ENCODE measurements at places on chromosomes 6 and 20. TPM values are rescaled to one million over a fixed set of nuclear protein-coding genes. Genes with fewer than 3 reads are reported as not detected.

C6orf163 gene
- total RNA-seq, result 0.86 TPM

NEURL2 gene
- 1.6 TPM for total RNA-seq

PDYN gene
- total RNA-seq, result not detected

COL9A3 gene
- total RNA-seq, result not detected

DNA sequence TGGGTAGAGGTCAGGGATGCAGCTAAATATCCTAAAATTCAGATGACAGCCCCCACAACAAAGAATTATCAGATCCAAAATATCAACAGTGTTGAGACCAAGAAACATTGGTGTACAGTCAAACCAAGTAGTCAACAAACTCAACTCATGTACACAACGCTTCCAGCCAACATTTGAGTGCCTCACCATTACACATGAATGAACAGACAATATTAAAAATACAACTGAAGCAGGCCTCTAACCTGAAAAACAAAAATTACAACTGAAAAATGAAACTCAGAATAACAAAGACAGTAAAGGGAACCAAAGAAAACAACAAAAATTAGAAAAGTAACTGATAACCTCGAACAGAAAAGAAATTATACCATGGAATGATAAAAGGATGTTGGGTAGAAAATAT, 46.2 kb downstream of the HACE1 start:
- H3K27ac ChIP-seq, result no peak overlapping the region
- H3K27me3 ChIP-seq, result no peaks in the 10 kb centered on the region
- H3K4me1 ChIP-seq, result peaks cover 2% of the 10 kb centered on the region
- H3K36me3 ChIP-seq, result peaks cover 41% of the 10 kb centered on the region
- H3K4me3 ChIP-seq, result no peak overlapping the region

DNA sequence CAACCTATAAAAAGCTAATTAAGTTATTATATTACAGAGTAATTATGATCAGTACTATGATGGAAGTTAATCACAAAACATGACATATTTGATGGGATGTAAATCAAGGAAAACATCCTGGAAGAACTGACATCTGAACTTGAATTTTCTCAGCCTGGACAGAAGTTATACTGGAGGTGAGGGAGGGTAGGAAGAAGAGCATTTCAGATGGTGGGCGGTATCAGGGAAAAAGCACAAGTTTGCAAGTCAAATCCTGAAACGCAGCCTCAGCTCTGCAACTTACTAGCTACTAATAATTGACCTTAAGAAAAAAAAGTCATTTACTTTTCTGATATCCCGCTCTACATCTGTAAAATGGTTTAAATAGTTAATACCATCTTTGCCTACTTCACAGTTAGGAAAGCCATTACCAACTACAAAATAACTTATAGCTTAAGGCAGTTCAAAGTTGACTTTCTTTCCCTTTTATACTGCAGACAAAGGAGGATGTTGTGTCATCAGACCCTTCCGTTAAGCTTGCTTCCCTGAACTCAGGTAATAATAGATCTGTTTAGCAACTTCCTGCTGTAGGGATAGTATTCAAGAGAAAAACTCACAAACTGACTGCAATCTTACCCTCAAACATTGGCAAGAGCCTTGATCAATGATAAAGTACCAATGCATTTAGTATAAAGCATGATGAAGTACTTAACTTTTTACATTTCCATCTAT, 21.0 kb downstream of the NOL7 start:
- peak overlapping the region; percentile 2 for H3K4me3 ChIP-seq
- H3K36me3 ChIP-seq, result peaks cover 67% of the 10 kb centered on the region
- DNase-seq, result no peak
- peaks cover 27% of the 10 kb centered on the region for H3K4me1 ChIP-seq

All from activated CD4-positive, alpha-beta memory T cell treated with anti-CD3 and anti-CD28 coated beads, Interleukin-2, amount 10 ng/mL, durations not matched to agents 7 days and 5 days (primary cell).